ENCODE measurements at places on chromosomes 12 and 14.

DNA sequence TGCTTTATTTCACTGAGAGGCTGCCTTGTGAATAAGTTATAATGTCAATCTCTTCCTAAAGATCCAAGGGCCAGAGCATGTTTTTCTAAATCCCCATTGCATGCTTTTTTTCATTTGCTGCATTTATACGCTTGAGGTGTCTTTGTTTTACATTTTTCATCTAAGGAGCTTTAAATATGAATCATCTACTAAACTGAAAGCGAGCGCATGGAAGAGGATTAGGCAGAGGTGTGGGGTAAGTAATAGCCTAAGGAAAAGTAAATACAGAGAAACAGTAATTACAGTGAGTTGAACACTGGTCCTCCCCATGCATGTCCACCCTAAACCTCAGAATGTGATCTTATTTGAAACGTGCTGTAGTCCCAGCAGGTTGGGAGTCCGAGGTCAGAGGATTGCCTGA is 76.4 kb upstream of the METAP2 start:
- no peak for DNase-seq

- DNase-seq, result no peak
Measured at GRCh38 chr12:108561852-108562347, 496 bp upstream of the ISCU start.

GRCh38 chr14:100834794-100835547 is 9.1 kb downstream of the MEG3 start:
- peak; percentile 70 for DNase-seq

DNA sequence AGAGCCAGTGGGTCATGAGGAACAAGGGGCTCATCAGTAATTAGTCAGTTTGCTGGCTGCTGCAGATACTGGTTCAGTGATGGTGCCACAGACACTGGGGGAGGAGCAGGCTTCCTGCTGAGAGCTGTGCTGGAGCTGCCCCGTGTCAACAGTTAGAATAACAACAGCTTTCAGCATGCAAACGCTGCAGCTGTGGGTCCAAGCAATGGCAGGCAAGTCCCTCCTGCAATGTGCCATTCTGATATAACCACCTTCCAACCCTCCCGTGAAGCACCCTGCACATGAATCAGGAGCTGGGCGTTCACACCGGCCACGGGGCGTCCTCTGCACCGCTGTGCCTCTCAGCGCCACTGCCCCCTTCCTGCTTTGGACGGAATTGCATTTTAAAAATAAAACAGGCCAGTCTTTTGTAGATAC is 258.4 kb upstream of the SFSWAP start:
- DNase-seq, result no peak

GRCh38 chr12:109779382-109779781 is 53.8 kb downstream of the TRPV4 start:
- no peak for DNase-seq

DNA sequence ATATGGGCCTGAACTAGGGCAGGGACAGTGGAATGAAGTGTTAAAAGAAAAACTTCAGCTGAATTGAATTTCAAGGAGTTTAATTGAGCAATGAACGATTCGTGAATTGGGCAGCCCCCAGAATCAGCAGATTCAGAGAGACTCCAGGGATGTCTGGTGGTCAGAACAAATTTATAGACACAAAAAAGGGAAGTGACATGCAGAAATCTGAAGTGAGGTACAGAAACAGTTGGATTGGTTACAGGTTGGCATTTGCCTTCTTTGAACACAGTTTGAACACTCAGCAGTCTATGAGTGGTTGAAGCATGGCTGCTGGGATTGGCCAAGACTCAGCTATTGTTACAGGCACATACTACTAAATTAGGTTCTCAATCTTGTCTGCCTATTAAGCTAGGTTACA is 9.7 kb upstream of the TBPL2 start:
- no peak for DNase-seq

DNA sequence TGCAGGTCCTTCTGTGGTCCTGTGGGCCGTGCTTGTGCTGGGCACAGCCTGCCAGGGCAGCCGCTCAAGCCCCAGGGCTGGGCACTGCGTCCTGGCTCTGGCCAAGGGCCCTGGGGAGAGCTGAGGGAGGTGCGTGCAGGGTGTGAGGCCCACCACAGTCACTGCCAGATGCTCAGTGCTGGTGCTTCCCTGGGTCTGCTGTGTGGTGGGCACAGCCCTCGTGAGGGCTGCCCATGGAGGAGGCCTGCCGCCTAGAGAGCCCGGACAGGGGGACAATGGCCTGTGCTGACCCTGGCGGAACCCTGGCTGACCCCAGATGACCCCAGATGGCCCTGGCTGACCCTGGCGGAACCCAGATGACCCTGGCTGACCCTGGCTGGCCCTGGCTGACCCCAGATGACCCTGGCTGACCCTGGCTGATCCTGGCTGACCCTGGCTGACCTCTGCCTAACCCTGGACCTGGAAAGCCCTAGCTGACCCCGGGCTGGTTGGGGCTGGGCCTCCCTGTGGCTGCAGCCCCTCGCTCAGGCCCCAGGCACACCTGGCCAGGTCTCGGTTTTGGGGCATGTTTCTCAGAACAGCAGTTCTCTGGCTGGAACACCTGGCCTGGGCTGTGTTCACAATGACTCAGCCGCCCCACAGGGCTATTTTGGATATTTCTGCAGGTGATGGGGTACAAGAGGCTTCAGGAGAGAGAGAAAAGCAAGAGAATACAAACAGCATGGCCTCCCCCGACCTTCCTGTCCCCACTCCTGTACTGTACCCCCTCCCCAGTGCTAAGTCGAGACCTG is 55.4 kb downstream of the TMEM121 start:
- DNase-seq, result no peak

DNA sequence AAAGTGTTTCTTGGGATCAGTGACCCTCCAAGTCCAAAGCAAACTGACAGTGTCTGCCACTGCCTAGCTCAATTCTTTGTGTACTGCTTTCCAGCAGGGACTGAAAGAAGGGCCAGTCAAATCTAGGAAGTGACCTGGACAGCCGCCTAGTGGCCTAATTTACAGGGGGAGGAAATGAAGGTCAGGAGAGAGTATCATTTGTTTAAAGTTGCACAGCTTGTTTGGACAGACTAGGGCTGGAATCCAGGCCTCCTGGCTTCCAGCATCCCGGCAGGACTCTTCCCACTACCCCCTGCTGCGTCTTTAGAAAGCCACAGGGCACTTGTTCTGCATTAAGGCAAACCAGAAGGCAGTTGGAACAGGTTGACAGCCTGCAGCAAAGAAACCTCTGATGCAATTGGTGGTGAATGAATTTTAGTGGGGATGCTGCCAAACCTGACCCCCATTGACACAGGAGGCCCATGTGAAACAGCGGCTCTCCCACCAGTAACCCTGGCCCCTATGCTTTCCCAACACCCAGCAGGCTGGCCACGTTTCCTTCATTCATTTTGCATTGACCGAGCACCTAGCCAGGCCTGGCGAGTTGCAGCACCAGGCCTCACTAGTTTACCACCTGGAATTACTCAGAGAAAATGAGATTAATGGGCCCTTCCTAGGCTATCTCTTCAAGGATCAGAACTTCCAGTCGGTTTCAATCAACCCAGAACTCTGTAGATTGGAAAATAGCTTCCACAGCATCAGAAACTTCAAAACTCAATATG is 28.2 kb downstream of the GALNT16 start:
- no peak for DNase-seq

DNA sequence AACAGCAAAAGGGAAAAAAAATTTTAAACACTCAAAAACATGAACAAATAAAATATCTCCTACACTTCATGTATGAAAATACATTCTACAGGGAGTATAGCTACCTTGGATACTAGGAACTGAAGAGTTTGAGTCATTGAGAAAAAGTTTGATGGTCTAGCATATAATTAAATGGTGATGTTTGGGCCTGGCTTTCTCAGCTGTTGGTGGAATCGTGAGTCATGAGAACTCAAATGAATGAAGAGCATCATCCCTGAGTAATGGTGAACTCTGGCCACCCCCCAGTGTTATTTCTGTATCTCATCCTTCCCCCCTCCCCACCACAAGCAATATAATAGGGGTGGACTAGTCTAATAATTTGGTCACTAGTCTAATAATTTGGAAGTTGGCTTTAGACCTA is 6.7 kb upstream of the SLC6A15 start:
- no peak for DNase-seq

DNA sequence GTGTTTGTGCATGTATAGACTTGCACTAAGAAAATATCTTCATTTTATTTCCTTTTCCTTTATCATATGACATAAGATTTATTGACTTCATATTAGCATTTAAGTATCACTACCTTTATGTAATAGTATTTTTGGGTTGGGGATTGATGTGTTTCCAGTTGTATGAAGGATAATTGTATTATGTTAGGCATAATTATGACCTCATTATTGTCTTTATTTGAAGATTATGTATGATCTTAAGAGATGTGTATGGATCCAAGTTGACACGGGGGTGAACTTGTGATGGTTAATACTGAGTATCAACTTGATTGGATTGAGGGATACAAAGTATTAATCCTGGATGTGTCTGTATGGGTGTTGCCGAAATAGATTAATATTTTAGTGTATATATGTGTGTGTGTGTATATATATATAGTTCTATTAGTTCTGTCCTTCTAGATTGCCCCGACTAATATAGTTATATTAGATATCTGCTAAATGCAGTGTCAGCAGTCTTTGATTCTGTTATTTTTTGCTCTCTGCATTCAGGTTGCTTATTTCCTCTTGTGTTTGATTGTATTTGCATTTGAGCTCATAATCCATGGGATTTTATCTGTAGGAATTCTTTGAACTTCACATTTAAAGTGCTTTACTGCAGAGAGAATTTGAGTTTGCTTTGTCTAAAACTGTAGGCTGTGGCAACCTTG is 211.0 kb downstream of the TMEM117 start:
- DNase-seq, result no peak

- DNase-seq, result no peak
Measured at GRCh38 chr14:87879389-87879788, 113.6 kb downstream of the GALC start.

- no peak for DNase-seq
Measured at GRCh38 chr12:11651785-11652184, 2.3 kb downstream of the ETV6 start.

- DNase-seq, result no peak
Measured at GRCh38 chr12:130916241-130916911, 37.3 kb upstream of the ADGRD1 start.

DNA sequence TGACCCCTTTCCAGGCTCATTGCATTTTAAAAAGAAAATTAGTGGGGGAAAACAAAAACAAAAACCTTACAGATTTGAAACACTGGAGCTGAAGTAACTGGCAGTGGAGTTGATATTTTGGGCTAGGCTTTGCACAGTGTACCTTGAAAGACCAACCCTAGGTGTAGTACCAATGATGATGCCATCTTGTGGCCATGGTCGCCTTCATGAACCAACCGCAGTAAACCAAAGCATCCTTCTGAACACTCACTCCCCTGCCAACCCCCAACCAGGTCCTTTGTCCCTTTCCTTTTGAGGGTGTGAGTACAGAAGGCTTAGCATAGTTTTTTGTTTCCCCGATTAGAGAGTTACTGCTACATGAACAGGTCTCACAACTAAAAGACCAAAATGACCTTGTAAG is 5.9 kb downstream of the TOMM20L start:
- DNase-seq, result no peak

GRCh38 chr12:46908936-46909635 is 83.3 kb upstream of the SLC38A4 start:
- DNase-seq, result peak; percentile 43

GRCh38 chr12:57173089-57173488 is 25.7 kb upstream of the LRP1-AS start:
- DNase-seq, result peak; percentile 80

DNA sequence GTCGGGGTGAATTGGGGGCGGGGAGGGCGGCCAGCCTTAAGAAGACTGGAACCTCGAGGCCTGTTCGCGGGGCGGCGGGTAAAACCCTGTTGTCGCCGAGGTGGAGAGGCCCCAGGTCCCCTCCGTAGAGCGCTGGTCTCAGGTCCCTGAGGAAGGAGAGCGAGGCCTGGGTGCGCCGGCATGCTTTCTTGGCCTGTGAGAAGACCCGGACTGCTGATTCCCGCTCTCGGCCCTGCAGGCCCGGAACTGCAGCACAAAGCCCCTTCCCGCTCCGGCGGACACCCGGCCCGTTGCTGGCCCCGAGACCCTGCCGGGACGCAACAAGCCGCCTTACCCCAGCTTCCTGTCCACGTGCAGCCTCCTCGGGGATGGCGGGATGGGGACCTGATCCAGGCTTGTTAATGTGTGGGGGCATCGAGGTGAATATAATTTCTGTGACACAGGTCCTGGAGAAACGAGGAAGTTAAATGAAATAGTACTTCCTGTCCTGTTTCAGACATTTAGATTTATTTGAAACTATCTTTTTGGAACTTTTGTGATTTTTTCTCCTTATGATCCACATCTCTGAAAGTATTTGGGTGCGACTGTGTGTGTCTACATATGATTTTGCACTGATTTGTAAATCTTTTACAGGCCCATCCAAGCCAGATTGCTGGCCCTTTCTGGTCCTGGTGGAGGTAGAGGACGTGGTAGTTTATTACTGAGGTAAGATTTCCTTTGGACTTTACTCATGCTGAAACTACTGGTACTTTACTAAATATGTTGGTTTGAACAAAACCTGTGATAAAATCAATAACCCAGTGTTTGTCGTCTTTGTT is 600 bp downstream of the PNN start:
- no peak for DNase-seq

- DNase-seq, result no peak
Measured at GRCh38 chr12:126157575-126157966, 1092.3 kb downstream of the AACS start.

GRCh38 chr12:94157981-94158411 is 9.6 kb downstream of the PLXNC1 start:
- no peak for DNase-seq

DNA sequence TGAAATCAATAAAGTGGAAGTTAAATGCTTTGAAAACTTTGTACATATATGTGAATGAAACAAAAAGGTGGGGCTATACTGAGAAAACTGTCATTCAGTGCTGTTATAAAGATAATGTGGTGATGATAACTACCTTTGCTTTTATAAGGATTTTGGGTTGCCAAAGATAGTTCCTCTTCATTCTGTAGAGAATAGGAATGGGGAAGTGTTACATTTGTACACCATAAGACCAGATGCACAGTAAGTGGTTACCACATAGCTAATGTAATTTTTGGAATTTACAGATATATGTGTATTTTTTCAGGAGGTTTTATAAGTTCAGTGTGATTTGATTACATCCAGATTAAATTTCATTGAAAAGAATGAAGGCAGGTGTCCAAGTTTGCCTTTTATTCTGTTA is 18.1 kb downstream of the RAB21 start:
- DNase-seq, result no peak

- no peak for DNase-seq
Measured at GRCh38 chr14:52055167-52055566, 13.7 kb downstream of the NID2 start.

GRCh38 chr14:80231702-80232101 is 20.4 kb upstream of the DIO2 start:
- no peak for DNase-seq

DNA sequence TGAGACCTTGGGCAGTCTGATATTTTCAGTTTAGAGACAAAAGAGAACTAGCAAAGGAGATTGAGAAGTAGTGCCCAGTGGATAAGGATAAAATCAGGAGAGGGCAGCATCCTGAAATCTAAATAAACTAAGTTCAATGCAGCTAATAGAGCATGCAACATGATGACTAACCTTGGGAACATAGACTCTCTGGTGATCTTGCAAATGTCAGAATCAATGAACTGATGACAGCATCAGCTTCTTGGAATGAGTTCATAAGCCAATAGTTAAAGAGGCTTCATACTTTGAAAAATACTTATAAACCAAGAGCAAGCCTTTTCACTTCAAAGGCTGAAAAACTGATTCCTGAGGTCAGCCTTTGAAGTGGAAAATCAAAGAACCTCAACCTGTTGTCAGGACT is 8.2 kb downstream of the TAS2R19 start:
- DNase-seq, result no peak
